CD4-positive, alpha-beta T cell treated with Interleukin-17A for 1 hour (primary cell): ENCODE measurements at places on chromosomes 1 and 21.

- peak; percentile 7 for DNase-seq
These were observed 17.0 kb downstream of the CITED4 start for GRCh38 chr1:40844887-40845878.

DNA sequence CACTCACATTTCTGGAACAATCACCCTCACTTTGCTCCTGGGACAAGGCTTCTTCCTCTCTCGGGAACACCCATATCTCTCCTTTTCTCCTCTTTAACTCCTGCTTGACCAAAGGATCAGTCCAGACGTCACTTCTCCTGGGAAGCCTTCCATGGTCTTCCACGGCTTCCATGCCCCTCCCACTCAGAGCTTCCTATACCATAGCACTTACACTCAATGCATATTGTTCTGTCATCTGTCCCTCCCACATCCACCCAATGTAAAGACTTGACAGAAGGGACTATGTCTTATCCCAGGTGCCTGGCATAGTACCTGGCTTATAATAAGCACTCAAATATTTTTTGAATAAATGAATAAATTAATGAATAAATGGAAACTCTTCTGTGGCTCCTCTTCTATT is 28.2 kb downstream of the CD34 start:
- DNase-seq, result no peak

- no peak for DNase-seq
These were observed 182.1 kb downstream of the TTLL7 start for GRCh38 chr1:83816836-83817235.

- DNase-seq, result no peak
These were observed 18.4 kb upstream of the COP1 start for GRCh38 chr1:176225479-176225875.

GRCh38 chr21:29436143-29436542 is 137.4 kb downstream of the BACH1 start:
- DNase-seq, result peak; percentile 61

DNA sequence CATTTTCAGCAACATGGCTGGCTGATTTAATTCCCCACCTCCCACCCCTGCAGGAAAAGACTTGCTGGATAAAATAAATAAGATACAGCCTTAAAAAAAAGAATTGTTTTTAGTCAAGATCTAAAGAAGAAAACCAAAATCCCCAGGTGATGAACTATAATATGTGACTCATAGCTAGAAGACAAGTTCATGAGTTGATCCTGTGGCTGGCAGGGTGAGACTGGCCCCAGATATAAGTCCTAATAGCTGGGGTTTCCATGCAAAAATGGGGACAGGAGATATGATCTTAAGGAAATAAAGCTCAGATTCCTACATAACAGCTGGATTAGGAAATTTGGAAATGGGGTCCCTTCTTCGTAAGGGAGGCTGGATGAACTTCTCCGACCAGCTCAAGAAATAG is 21.9 kb upstream of the RGSL1 start:
- no peak for DNase-seq

- no peak for DNase-seq
These were observed 58.5 kb upstream of the BCL10 start for GRCh38 chr1:85334962-85335361.

DNA sequence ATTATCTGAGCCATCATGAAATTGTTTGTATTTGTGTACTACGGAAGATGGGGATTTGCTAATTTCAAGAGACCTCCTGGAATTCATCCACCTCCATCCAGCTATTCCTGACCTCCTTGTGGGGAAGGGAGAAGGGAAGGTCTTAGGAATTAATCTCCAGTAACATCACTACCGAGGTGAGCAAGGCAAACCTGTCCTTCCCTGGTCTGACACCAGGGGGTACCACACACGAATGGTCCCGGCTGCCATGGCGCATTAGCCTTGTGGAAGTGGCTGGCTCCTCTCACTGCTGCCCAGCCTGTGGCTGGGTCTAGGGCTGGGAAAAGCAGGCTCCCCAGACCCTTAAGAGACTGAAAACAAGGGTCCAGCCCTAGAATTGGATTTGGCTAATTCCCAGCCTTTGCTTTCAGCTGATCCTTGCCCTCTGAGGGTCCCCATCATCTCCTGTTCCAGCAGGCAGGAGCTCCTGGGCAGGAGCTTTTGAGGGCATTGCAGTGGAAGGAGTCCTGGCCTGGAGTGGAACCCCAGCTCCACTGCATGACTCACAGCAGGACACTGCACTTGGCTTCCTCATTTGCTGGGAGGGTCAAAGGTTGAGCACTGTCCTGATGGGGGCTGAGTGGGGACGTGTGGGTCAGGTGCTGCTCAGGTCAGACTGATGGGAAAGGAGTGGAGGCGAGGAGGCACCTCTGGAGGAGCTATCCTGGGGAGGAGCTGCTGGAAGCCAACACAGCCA is 34.8 kb downstream of the RIMS3 start:
- DNase-seq, result peak; percentile 20

- no peak for DNase-seq
These were observed 71.8 kb downstream of the IER5 start for GRCh38 chr1:181160322-181160721.

DNA sequence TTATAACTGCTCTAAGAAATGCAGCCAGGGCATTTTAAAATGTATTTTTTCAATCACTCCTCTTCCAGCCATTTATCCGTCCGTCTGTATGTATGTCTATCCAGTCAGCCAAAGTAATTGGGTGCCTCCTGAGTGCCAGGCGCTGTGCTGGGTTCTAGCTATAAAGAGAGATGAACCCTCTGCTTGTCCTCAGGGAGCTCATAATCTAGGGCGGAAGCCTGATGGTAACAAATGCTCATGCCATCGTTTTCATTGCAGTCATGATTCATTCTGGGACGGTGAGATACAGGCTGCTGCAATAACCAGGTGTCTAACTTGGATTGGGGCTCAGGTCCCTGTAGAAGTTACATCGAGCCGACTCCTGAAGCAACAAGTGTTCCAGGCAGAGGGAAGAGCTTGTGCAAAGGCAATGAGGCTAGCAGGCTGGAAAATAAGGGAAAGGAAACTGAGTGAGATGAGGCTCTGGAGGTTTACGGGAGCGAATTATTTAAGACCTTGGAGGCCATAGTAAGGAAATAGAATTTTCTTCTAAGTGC is 11.6 kb downstream of the IFI6 start:
- no peak for DNase-seq

- no peak for DNase-seq
These were observed 8.3 kb upstream of the KCNAB2 start for GRCh38 chr1:6037338-6037762.

DNA sequence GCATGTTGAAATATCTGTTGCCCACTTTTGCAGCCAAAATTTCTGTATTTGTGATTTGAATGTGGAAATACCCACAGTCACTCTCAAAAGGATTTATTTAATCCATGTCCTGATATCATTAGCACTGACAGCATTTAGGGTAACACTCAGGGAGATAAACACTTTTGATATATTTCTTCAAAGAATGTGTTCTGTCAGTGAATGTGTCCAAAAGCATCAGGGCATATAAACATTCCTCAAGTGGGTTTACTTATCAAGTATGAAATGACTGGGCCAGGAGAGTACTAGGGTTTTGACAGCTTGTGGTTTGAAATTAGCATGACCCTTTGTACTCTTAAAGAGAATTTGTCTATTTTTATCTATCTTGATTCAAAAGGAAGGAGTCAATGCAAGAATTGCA is 1302.1 kb upstream of the ADGRL2 start:
- DNase-seq, result no peak

DNA sequence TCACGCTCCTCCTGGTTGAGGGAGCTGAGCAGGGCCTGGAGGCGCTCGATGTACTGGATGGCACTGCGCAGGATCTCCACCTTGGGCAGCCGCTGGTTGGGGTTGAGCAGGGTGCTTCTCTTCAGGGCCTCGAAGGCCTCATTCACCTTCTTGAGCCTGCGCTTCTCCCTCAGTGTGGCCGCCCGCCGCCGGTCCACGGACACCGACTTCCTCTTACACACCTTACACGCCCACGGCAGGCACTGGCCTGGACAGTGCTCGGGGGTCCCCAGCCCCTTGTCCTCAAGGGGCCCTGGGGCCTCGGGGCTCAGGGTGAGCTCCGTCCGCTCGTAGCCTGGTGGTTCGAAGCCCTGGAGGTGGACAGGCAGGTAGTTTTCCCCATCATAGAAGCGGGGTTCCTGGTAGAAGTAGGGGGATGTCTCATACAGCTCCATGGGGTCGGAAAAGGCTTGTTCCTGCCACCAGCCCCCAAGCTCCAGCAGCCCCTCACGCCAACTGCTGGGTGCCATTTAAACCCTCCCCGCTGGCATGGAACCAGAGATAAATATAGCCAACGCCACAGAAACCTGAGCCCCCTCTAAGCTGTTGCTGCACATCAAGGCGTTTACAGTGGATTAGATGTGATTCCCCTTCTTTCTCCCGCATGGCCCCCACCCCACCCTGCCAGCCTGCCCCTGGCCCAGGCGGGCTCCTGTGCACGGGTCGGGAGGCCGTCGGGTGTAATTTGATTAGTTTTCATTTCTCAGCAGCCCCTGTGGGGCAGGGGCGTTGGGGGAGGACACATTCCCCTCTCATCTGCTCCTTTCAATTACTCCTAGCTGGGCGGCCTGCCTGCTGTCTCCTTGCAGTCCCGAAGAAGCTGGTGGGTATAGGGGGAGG is at the start of gene MYOG:
MYOG (minus strand) TSS at position 485 of the 879 bp plus-strand sequence; CDS start at position 434, 51 bp downstream.
- DNase-seq, result no peak

- DNase-seq, result no peak
These were observed 17.7 kb downstream of the RAB7B start for GRCh38 chr1:205985330-205986005.

DNA sequence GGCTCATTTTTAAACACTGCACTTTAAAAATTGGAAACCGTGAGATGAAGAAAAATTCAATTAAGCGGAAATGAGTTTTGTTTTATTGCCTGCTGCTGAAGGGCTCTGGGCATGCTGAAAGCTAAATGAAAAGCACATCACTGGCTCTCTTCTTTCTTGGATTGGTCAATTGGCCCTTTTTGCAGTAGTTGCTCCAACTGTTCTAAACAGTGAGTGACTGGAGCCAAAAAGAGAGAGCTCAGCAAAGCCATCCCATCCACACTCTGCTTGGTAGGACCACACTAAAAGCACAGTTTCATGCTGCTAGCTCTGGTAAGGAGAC is 48.1 kb downstream of the LHX4 start:
- DNase-seq, result no peak

DNA sequence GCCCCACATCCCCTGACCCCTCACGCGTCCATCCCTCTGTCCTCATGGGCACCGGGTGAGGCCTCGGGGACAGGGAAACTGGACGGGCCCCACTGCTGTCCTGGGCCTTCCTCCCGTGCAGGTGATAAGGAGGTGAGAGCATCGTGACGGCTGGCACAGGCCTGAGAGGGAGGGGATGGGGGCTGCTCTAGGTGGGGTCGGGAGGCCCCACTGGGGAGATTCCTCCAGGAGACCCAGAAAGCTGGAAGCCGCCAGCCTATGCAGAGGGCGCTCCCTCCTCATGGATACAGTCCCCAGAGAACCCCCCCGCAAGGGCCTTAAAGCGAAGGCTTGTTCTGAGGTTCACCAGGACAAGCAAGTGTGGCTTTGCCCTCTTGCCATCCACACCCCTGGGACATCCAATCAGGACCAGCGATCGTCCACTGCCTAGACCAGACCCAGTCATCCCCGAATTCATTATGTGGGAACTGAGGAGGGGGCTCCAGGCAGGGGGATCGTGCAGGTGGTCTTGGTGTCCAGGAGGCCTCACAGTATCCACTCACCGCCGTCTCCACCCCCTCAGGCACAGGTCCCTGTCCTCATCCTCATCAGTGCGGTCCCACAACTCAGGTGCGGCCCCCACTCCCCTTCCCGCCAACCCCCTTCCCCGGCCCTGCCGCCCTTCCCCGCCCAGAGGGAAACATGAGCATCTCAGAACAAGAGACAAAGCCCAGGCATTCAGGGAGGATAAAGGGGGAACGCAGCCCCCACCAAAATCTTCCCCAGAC is 45.3 kb upstream of the COL18A1 start:
- DNase-seq, result no peak

DNA sequence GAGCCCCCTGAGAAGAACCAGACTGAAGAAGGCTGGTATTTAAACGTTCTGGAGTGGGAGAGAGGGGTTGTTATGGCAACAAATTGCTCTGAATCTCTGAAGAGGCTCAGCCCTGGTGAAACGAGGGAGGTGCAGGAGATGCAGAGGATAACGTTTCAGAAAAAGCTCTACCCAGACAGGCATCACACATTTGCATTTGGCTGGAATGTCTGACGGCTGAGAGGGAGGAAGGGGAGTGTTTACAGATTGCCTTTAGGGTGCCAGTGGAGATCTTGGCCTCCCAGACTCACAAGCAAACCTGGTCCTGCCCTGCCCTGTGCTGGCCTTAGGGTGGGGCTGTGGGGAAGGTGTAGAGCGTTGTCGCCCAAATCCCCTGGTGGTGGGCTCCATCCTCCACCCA is 169.0 kb upstream of the AJAP1 start:
- DNase-seq, result no peak

- DNase-seq, result no peak
These were observed 162.3 kb upstream of the APP start for GRCh38 chr21:26332867-26333266.

DNA sequence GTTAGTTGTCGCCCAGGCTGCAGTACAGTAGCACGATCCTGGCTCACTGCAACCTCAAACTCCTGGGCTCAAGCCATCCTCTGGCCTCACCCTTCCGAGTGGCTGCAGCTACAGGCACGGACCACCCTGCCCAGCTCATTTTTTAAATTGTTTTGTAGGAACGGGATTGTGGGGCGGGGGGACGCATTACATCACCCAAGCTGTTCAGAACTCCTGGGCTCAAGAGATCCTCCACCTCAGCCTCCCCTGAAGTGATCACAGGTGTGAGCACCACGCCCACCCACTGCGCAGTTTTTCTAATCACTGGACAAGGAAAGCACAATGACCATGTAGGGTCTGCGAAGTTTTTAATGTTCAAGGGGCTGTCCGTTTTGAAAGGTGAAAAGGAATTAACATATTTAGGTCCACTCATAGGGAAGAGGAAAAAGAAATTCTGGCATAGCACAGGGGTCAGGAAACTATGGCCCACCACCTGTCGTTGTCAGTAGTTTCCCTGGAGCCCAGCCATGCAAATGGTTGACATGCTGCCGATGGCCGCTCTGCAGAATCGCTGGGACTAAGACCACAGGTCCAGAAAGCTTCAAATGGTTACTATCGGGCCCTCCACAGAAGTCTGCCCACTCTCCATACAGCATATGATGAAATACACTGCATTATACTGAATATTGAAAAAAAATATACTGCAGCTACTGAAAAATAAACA is 26.0 kb downstream of the SETD4 start:
- no peak for DNase-seq

GRCh38 chr1:54861070-54861761 is 25.8 kb downstream of the DHCR24 start:
- peak; percentile 9 for DNase-seq

- DNase-seq, result no peak
These were observed 187.4 kb downstream of the CYYR1 start for GRCh38 chr21:26385721-26386120.

- no peak for DNase-seq
These were observed 7.0 kb downstream of the SH2D5 start for GRCh38 chr1:20725189-20726117.
